ENCODE measurements at places on chromosomes 16 and 17.

GRCh38 chr16:88956546-88957432, 20.2 kb downstream of the CBFA2T3 start:
- no peak for DNase-seq

- DNase-seq: no peak
These were observed 90.6 kb upstream of the CLEC18A start for GRCh38 chr16:69860233-69861231.

GRCh38 chr16:51543971-51544370, 392.9 kb upstream of the SALL1 start:
- no peak for DNase-seq

- no peak for DNase-seq
These were observed 2.4 kb upstream of the PRR15L start for GRCh38 chr17:47959825-47960655.

DNA sequence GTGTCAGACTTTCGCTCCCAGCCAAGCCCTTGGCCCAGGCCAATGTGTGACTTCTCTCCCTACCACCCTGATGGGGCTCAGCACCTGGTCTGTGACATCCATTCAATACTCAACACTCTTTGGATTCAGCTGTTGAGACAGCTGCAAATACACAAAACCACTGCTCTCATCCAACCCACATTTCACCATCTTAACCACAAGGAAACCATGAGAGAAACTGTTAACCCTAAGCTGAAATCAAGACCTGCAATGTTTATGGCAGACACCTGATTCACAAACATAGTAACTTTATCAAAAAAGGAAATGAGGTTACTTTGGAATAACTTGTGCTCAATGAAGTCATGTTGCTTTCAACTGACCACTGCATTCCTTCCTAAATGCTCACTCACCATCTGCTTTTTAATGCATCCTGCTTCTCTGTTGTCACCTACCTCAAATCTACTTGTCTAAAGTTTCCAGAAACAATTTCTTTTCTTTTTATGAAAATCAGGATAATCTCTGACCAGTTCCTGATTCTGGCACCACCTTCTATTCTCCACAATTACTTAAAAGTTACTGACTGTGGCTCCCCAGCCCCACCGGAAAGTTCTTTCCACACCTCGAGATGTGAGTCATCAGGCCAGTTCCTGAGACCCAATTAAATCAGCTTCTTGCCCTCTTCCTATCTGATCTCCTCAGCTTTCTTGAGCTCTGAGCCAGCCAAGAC, 88.2 kb downstream of the NOG start:
- DNase-seq: no peak

Measured in hypothalamus (tissue), 51 donors.